ENCODE measurements at places on chromosomes 1 and 21.
A peak's percentile ranks its signal among the peaks of the same experiment; 100 is the strongest.

- DNase-seq = peak; percentile 34
These were observed 3.5 kb upstream of the PEAR1 start for GRCh38 chr1:156889802-156890580.

GRCh38 chr1:228956864-228957263 lies 221.6 kb downstream of the RHOU start:
- no peak for DNase-seq

GRCh38 chr1:26259005-26259404 lies 20.9 kb upstream of the SH3BGRL3 start:
- DNase-seq = no peak

DNA sequence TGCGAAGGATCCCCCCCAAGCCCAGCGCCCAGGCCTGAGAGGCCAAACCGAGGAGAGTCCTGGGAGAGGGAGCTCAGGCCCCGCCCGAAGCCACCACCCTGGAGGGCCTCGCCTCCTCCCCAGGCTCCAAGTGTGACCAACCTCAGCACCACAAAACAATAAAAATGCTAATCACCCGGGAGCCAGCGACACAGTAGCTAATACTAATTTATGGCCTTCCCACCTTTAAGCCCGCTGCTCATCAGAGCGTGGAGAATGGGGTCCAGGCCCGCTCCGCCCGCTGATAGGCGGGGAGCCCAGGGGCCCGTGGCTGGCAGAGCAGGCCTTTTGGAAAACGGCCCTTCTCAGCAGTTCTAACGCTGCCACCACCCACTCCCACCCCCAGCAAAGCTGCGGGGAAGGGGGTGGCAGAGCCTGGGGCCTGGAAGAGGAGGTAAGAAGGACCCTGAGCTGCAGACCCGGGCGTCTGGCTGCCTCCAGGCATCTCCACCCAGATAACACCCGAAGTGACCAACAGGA lies 20.4 kb upstream of the TAS1R2 start:
- no peak for DNase-seq

- no peak for DNase-seq
These were observed 645.5 kb downstream of the ADGRL2 start for GRCh38 chr1:82446236-82446635.

DNA sequence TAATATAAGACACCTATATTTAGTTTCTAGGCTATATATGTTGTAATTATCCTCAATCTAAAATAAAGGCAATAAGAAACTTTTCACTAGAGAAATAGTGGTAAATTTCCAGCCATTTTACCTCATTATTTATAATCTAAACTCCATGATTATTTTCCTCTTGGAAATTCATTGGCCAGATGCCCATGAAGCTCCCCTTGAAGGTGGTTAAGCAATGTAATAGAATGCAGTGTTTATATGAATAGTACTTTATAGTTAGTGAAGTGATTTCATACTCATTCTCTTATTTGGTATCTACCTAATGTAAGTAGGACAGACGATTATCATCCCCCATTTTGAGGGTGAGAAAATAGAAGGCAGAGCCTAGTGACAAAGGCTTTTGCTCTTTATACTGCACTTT lies 26.5 kb downstream of the NFYC start:
- DNase-seq = no peak

DNA sequence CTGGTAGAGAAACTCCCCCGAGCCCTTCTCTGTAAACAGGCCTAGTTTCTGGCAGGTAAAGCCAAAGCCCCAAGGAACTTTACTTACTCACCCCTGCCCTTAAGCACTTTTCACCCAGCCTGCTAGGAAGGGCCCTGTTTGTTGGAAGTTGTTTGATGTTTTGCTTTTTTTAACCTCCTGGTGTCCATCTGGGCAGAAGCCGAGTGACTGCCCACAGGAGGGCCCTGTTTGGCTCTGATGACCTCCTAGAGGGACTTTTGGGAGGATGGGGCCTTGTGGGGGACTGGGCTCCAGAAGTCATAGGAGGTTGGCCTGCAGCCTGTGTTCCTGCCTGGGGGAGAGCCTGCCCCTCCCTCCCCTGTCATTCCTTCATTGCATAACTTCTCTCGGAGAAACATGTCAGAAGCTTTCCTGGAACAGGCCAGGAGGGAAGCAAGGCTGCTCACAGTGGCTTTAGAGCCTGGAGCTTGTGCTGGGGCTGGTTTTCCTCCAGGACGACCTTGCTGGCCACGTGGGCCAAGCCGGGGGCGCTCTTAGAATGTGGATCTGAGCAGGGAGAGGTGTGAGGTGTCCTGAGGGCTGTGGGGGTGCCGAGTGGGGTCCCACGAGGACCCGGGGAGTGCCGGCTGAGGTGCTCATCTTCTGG lies 33.9 kb downstream of the COQ8A start:
- no peak for DNase-seq

DNA sequence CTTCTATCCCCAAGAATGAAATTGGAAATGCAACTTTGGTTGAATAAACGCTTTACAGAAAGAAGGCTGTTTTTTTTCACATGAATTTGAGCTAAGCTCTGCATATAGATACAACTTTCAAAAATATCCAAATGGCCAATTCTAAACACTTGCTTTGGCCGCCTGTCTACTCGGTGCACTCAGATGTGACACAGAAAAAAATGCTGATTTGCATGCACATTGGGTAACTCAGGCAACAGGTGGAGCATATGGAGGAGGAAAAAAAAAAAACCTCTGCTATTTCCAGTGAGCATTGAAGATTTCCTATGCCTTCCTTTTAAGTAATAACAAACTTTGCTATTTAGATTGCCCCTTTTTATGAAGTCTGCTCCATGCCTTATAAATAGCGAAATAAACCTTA lies 262.5 kb downstream of the GRIK1 start:
- no peak for DNase-seq

- DNase-seq = no peak
These were observed 41.4 kb upstream of the COL6A2 start for GRCh38 chr21:46056450-46056903.

GRCh38 chr1:185626344-185626743 lies 107.8 kb upstream of the HMCN1 start:
- DNase-seq = no peak

DNA sequence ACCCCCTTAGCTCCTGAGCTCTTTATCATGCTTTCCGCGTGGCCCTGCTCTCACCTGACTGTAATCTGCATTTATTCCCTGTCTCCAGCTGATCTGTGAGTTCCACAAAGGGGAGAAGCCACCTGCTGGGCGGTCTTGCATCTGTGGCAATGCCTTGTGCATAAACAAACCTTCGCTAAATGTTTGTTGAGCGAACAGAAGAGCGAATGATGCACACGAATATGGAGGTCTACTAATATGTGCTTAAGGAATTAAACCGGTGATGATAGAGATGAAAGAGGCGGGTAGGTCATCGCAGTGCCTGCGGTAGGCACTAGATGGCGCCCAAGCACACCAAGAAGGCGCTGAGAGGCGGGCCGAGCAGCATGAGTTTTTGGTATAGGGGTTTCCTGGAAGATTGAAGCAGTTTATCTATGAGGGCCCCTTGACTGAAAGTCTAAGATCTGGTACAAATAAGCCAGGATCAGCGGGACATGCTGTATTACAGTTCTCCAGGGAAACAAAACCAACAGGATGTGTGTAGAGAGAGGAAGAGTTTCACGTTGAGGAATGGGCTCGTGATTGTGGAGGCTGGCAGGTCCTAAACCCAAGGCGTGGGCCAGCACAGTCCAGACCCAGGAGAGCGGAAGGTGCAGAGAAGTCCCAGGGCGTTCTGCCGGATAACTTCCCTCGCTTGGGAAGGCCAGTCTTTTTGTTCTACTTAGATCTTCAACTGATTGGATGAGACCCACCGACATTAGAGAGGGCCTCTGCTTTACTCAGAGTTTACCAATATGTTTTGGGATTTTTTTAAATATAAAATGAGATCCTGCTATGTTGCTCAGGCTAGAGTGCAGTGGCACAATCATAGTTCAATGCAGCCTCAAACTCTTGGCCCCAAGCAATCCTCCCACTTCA lies 34.7 kb downstream of the TOMM20 start:
- peak; percentile 67 for DNase-seq

DNA sequence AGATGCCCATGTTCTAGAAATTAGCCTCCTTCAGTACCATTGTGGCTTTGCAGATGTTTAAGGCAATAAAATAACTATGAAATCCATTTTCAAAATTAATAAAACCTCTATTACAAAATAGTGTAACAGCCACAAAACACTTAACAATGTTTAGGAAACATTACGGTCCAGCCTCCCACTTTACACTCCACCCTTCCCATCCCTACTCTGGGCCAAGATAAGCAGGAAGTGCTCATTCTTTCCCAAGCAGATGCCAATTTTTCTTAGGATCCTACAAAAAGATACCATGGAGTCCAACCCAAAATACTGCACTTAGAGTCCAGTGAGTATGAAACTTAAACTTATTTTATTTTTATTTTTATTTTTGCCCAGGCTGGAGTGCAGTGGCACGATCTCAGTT lies 150.8 kb downstream of the NR5A2 start:
- DNase-seq = no peak

DNA sequence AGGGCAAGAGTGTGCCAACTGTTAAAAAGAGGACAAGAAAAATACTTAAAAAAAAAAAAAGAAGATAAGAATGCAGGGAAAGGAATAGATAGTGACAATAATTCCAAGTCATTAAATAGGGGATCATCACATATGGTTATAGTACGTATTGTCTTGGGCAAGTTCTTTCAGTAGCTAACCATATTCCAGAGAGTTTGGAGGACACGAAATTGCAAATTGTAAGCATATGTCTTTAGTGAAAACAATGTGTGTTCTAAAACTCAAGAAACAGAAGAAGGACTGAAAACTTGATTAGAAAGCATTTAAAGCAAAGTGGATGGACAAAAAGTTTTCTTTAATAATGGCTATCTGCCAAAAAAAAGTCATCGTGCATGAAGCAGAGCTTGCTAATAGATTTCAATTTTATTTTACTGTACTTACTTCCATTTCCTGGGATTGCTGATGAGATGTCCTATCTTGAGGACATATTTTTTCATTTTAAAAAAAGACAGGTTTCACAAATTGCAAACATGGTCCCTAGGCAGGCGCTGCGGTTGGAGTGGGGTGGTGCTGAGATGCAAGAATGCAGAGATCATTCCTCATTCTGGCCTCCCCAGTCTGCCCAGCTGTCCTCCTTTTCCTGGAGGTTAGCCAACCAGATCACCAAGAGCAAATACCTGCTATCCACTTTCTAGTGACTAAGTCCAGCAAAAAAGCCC lies 11.9 kb downstream of the TSPAN2 start:
- DNase-seq = no peak

GRCh38 chr1:15014516-15014915 lies 139.0 kb upstream of the TMEM51 start:
- no peak for DNase-seq

DNA sequence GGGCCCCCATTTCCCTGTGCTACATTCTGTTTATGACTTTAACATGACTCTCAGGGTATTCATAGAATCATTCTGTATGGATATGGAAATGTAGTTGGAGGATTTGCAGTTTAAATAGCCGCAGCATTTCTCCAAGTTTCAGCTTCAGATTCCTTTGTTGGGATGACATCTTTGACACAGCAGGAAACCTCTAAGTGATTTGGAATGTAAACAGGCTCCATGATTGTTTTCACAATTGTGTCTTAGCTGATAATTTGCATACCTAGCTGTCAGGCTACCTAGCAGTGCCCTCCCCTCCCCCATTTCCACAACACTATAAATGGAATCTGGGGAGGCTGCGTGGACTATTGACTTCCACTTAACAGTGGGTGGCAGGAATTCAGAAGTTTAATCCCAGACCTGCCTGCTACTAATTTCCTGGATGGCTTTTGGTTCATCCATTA lies 290.2 kb downstream of the HLX start:
- no peak for DNase-seq
